ENCODE measurements at places on chromosomes 16 and 17.

DNA sequence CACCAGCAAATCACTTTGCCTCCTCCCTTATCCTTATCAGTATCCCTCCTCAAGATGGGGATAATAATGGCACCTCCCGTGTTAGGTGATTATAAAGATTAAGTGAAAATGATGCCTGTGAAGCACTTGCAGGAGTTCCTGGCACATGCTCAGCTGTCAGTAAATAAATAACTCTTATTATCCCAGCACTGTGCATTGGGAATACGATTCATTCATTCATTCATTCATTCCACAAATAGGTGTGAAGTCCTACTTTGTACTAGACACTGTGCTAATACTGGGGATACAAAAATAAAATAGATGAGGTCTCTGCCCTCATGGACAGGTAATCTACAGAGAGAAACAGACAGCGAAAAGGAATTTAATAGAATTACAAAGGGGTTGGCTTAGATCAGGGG, 2.0 kb downstream of the XYLT2 start:
- DNase-seq = no peak

DNA sequence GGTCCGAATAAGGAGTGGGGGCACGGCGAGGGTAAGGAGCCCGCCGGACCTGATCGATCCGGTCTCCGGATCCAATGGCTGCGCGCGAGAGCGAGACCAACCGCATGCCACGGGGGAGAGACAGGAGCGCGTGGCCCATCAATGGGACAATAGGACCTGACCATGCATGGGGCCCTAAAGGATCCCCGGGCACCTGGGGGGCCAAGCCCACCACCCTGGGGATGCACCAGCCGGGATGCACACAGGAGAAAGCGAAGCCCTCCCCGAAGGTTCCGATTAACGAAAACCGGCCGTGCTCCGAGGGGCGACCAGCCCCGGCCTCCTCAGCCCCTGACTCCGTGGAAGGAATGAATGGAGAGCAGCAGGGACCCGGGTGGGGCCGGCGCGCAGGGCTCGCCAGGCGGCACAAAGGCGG, 525 bp downstream of the JPT1 start:
- peak; percentile 12 for DNase-seq

- no peak for DNase-seq
These were observed 522 bp upstream of the GLG1 start for GRCh38 chr16:74607310-74607961.

DNA sequence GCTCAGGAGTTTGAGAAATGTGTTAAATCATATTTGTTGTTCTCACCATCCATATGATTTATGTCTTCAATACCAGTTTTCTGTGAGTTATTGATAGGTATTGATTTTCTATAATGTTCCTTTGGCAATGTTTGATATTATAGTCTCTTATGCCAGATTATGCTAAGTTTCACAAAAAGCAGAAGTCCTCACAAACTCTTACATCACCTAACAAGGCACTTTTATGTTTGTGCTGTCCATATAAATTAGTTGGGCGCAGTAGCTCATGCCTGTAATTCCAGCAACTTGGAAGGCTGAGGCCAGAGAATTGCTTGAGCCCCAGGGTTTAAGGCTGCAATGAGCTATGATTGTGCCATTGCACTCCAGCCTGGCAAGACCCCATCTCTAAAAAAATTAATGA, 12.6 kb upstream of the UQCRC2 start:
- DNase-seq = no peak

- no peak for DNase-seq
These were observed 11.3 kb downstream of the DNAAF1 start for GRCh38 chr16:84156342-84156784.

- DNase-seq = no peak
These were observed 22.3 kb downstream of the ARHGAP27 start for GRCh38 chr17:45410144-45411091.

GRCh38 chr16:8203101-8203500, 387.2 kb downstream of the TMEM114 start:
- DNase-seq = no peak

DNA sequence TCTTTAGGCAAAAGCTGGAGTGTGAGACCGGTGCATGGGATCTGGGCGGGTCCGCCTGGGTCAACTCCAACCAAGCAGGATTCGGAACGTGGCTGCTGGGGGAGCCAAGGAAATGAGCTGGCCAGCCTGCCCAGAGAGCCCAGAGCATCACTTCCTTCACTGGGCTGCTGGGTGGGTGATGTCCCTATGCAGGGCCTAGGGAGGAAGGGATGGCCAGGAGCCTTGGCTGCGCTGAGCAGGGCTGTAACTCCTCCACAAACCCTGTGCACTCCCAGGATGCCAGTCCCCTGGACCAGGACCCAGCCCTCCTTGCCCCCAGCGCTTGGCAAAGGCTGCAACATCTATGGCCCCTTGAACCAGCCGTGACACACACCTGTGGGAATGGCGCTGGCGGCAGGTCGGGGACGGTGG, 138.4 kb downstream of the RAB11FIP4 start:
- DNase-seq = no peak

All from AG08395 (cell line).